Muscle of leg (tissue), 16 donors: ENCODE measurements at places on chromosomes 2 and 18. TPM values are rescaled to one million over a fixed set of nuclear protein-coding genes. Genes with fewer than 3 reads are reported as not detected.

KIAA2012 gene
- total RNA-seq: 0.31 TPM

C2orf72 gene
- 0.62 TPM for total RNA-seq

DSC3 gene
- 0.75 TPM for total RNA-seq

ATP9B gene
- 25.7 TPM for total RNA-seq

DNER gene
- 1.9 TPM for total RNA-seq

SLC5A7 gene
- total RNA-seq: 0.22 TPM

ARHGEF4 gene
- total RNA-seq: 9.6 TPM

CXCR1 gene
- total RNA-seq: not detected

FIGLA gene
- total RNA-seq: not detected

SERPINB2 gene
- total RNA-seq: 0.27 TPM

EVX2 gene
- 0.18 TPM for total RNA-seq

RPL37A gene
- 12,065 TPM for total RNA-seq

REG1B gene
- not detected for total RNA-seq

ELOA2 gene
- total RNA-seq: not detected

NAGK gene
- total RNA-seq: 67.6 TPM

CFAP65 gene
- total RNA-seq: not detected

C1QL2 gene
- total RNA-seq: not detected

GNAL gene
- 1.7 TPM for total RNA-seq

RBMS1 gene
- 51.9 TPM for total RNA-seq

RGPD3 gene
- total RNA-seq: 0.44 TPM

MC5R gene
- total RNA-seq: 2.9 TPM

C2orf78 gene
- total RNA-seq: not detected

NAB1 gene
- 76.7 TPM for total RNA-seq

MATN3 gene
- 0.31 TPM for total RNA-seq

NEURL3 gene
- 0.13 TPM for total RNA-seq

GTF3C2 gene
- total RNA-seq: 22.3 TPM

APCDD1 gene
- 6.3 TPM for total RNA-seq

NFATC1 gene
- total RNA-seq: 7.0 TPM

CFC1 gene
- not detected for total RNA-seq

SERPINB12 gene
- 0.62 TPM for total RNA-seq

ZAP70 gene
- total RNA-seq: 3.2 TPM

FAM237A gene
- not detected for total RNA-seq

PRPF40A gene
- 81.9 TPM for total RNA-seq

HRH4 gene
- total RNA-seq: 0.09 TPM

MGAT5 gene
- total RNA-seq: 24.5 TPM

LMAN1 gene
- 71.9 TPM for total RNA-seq

FOXI3 gene
- not detected for total RNA-seq

GKN2 gene
- total RNA-seq: not detected

ACVR2A gene
- total RNA-seq: 36.3 TPM

ALS2 gene
- 14.2 TPM for total RNA-seq

TAF4B gene
- 2.8 TPM for total RNA-seq

FBXO15 gene
- total RNA-seq: 0.89 TPM

TTN gene
- 1,236 TPM for total RNA-seq

RUFY4 gene
- 0.27 TPM for total RNA-seq

KRCC1 gene
- total RNA-seq: 30.8 TPM

LYPD6 gene
- 2.0 TPM for total RNA-seq

CHRNA1 gene
- total RNA-seq: 94.9 TPM

C2orf80 gene
- total RNA-seq: not detected

SCYGR1 gene
- not detected for total RNA-seq

SCTR gene
- not detected for total RNA-seq

SFTPB gene
- total RNA-seq: not detected

POTEF gene
- total RNA-seq: not detected

CROCC2 gene
- 0.04 TPM for total RNA-seq

DSC2 gene
- total RNA-seq: 3.5 TPM
